ENCODE measurements at places on chromosomes 2 and 18. TPM values are rescaled to one million over a fixed set of nuclear protein-coding genes. Genes with fewer than 3 reads are reported as not detected.

The NAT8 gene
- total RNA-seq = not detected

The LMAN2L gene
- 12.8 TPM for total RNA-seq

DNA sequence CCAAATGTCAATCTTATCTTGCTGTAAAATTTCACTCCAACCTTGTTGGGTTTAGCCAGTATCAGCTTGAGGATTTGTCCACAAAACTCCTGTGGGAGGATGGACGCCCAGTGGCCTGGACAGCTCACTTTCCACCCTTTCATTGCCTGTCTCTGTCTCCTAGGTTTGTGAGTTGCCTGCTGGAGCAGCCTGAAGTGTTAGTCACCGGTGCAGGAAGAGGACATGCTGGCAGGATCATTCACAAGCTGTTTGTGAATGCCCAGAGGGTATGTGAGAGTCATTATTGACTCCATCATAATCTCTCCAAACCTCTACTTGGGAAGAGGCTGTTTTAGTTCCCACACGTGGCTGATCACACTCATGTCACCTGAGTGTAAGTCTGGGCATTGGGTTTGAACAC, 112.3 kb downstream of the RAB3GAP1 start:
- no peaks in the 10 kb centered on the region for H3K27me3 ChIP-seq
- H3K4me1 ChIP-seq = no peaks in the 10 kb centered on the region
- H3K36me3 ChIP-seq = peaks cover 45% of the 10 kb centered on the region
- H3K4me3 ChIP-seq = no peak overlapping the region
- DNase-seq = no peak
- no peak overlapping the region for H3K27ac ChIP-seq

The SULT1C2 gene
- total RNA-seq = not detected

DNA sequence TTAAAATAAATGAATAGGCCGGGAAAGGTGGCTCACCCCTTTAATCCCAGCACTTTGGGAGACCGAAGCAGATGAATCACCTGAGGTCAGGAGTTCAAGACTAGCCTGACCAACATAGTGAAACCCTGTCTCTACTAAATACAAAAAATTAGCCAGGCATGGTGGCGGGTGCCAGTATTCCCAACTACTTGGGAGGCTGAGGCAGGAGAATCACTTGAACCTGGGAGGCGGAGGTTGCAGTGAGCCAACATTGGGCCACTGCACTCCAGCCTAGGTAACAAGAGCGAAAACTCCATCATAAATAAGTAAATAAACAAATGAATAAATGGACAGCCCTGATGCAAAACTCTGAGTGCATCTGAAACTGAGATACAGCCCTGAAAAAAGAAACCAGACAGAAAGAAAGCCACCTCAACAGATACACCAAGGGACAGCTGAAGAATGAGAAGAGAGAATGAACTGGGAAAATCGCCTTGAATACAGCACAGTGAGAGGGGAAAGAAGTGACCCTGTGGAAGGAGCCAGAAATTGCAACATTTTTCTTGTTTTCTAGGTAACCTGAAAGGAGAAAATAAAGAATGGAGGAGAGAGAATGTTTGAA, 64.4 kb downstream of the TRABD2A start:
- no peak overlapping the region for H3K27ac ChIP-seq
- H3K4me1 ChIP-seq = no peaks in the 10 kb centered on the region
- no peaks in the 10 kb centered on the region for H3K27me3 ChIP-seq
- no peak for DNase-seq

The COBLL1 gene
- 62.0 TPM for total RNA-seq

GRCh38 chr2:231228223-231228622, 29.8 kb downstream of the ARMC9 start:
- no peak for DNase-seq
- H3K4me3 ChIP-seq = no peak overlapping the region
- peaks cover 11% of the 10 kb centered on the region for H3K36me3 ChIP-seq
- H3K27ac ChIP-seq = no peak overlapping the region
- H3K4me1 ChIP-seq = peaks cover 7% of the 10 kb centered on the region

All from thoracic aorta (tissue), 2 donors.